ENCODE measurements at places on chromosomes 5 and 9.

GRCh38 chr5:147661541-147661940 lies 121.0 kb downstream of the JAKMIP2 start:
- DNase-seq: no peak

- DNase-seq: no peak
Observed at GRCh38 chr5:129991780-129992179, 87.5 kb downstream of the CHSY3 start.

GRCh38 chr5:62690421-62690820 lies 111.8 kb downstream of the LRRC70 start:
- DNase-seq: no peak

DNA sequence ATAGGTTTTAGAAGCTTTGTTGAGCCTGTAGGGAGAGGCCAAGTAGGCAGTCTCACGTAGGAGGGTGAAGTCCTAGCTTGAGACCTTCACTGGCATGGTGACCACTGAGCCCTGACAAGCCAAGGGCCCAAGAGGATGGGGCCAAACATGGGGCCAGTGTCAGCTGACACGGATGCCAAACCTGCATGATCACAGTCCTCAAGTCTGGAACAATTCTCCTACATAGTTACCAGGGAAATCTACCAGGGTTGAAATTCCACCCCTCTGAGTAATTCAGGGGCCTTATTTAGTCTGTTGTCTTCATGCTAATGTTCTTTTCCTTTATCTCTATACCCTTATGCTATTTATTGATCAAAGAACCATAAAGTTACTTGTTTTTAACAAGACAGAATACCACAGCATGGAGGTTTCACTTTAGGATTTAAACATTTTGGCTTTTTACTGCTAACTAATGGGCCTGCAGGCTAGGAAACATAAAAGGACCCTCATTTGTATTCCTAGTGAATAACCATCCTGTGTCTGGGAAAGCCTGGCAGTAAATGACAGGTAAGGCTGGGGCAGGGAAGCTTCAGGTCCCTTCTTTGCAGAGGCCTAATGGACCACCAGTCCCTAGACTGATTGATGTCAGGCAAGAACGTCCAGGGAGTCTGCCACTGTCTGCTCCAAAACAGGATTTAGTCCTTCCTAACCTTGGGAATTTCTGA lies 140.8 kb downstream of the FGF1 start:
- no peak for DNase-seq

DNA sequence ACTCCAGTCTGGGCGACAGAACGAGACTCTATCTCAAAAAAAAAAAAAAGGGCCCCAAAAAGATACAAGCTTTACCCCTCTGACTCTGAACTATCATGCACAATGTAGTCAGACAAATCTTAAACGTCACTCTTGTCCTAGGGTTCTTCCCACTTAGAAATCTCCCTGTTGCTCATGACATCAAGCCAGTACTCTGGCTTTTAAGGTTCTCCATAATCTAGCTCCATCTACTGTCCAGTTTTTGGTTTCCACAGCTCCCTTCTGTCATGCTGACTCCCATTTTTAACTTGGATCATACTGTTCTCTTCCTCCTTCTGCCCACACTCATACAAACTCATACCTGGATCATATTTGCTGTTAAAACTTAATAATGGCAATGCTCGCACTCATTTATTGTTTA lies 156.7 kb upstream of the TLX3 start:
- no peak for DNase-seq

- no peak for DNase-seq
Observed at GRCh38 chr5:140356853-140357725, 2.9 kb upstream of the SLC4A9 start.

- DNase-seq: no peak
Observed at GRCh38 chr5:154158379-154158737, 32.2 kb upstream of the GALNT10 start.

- DNase-seq: no peak
Observed at GRCh38 chr5:114910727-114911126, 259.0 kb downstream of the TRIM36 start.

- DNase-seq: no peak
Observed at GRCh38 chr9:110744715-110745384, 76.3 kb downstream of the MUSK start.

DNA sequence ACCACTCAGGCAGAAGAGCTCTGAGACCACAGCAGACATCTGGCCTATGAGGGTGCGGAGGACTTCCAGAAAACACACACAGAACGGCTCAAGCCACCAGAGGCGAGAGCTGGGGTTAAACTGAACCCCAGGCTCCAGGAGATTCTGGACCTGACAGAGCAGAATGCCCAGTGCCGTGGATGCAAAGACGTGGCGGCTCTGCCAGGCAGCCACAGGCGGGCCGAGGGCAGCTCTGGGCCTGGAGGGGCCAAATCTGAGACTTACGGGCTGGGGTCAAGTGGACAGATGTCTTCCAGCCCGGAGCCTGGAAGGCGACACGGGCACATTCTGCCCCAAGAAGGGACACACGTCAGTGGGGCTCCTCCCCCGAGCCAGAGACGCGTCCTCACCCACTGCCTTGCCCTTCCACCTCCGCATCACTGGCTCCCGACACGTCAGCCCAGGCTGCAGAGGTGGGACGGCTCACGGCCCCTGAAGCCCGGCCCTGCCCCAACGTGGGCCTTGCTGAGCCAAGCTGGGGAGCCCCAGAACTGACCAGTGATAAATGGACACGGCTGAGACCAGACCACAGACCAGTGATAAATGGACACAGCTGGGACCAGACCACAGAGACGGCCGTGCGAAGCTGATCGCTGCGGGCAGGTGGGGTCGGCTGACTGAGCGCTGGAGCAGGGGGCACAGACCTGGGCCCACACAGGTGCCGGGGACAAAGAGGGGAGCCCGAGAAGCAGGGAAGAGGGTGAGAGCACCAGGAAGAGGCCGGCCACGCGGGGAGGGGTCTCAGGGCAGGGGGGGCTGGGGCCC lies 40.9 kb upstream of the NSMF start:
- DNase-seq: no peak

DNA sequence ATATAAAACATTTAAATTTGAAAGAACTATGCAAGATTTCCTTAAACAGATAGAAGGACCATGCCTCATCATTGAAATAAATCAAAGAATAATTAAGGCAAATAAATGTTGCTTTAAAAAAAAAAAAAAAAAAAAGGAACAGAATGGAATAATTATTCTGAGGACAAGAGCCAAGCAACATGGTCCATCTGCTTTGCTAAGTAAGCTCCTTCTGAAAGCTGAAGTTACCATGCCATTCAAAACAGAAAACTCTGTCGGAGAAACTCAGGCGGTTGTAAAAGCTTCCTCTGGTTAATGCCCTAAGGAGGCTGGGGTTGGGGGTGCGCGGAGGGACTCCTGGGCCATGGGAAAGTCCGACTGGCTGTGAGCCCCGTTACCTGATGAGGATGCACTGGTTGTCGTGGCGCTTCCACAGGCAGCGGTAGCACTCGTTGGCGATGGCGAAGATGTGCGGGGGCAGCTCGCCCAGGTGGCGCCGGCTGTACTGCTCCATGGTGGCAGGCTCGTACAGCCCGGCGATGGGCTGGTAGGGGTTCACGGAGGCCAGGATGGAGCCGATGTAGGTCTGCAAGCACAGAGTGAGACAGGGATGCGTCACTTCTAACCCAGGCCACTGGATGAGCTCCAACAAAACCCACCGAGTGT lies 141.7 kb downstream of the MYO10 start:
- DNase-seq: no peak

DNA sequence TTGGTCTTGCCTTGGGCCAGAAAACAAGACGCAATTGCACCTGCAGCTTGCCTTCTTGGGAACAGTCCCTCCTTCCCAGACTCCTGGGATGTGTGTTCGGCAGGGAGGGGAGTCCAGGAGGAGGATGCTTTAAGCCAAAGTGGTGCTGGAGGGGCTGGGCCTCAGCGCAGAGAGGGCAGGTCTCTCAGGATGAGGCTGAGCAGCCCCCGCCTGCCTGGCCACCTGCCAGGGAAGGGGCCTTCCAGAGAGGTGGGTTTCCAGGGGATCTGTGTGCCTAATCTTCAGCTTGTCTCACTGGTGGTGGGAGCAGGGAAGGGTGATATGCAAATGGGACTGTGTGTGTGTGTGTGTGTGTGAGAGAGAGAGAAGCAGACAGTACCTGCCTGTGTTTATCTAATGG lies 105.2 kb downstream of the ENTREP1 start:
- no peak for DNase-seq

- DNase-seq: no peak
Observed at GRCh38 chr9:113368348-113368981, 8.3 kb downstream of the HDHD3 start.

DNA sequence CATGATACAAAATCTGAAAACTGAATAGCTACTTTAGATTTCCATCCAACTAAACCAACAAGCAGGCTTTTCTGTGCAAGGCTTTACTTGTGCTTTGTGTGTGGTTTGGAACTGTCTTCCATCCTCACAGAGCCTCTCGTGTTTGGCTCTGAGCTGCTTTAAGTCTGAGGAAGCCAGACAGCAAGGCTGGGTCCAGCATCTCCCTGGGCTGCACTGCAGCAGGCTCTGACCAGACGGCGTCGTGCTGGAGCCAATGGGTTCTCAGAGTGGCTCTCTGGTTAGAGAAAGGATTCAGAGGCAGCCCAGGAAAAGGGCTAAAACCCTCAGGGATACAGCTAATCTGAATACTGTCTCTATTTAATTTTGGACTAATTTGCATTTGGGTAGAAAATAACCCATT lies 207.9 kb upstream of the EFNA5 start:
- no peak for DNase-seq

GRCh38 chr5:8471581-8471980 lies 602.6 kb downstream of the MTRR start:
- no peak for DNase-seq

- no peak for DNase-seq
Observed at GRCh38 chr5:124806373-124807077, 60.1 kb upstream of the ZNF608 start.

DNA sequence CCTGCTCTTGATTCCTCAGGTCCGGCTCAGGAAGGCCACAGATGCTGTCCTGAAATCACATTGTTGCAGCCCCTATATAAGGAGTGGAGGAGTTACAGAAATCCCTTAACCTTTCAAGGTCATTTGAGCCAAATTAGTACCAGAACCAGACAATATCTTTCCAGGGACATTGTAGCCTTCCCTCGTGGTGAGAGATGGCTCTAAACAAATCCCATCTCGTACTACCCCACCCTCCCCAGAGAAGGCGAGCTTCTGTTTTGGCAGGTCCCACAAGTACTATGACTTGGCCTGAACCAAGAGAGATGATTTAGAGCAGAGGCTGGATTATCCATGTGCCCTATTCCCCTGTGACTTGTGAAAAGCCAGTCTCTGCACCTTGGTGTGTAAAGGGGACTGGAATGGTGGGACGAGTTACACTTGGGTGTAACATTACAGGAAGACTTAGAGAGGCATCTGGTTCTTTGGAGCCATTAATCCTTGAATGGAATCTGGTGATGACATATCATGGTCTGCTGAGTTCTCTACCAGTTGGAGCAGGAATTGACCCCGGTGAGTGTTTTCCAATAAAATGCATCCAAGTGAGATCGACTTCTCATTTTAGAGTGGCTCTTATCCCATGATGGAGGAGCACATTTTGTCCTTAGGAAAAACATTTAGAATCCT lies at the start of gene FAM240B:
FAM240B (minus strand) TSS at position 51 of the 663 bp plus-strand sequence. CDS start 16,134 bp downstream, outside the sequence.
- no peak for DNase-seq

- no peak for DNase-seq
Observed at GRCh38 chr5:155082401-155082800, 68.8 kb downstream of the KIF4B start.

DNA sequence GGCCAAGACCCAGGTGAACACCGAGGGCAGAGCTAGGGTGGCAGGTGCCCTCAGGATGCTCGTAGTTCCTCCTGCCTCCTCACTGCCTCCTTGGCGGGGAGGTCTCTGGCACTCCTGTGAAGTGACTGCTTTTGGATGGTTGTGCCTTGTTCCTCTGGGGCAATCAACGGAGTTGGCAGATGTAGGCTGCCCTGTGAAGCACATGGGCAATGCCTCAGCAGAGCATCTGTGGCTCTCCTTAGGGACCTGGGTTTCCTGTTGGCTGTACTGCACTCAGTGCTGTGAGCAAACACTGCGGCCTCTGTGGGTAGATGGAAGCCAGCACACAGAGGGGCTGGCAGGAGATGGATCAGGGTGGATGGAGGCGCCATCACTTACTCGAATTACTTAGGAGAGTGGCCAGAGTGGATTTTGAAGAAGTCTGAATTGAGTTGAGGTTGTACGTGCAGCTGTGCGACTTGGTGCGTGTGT lies 71.4 kb upstream of the COL5A1 start:
- peak; percentile 40 for DNase-seq

DNA sequence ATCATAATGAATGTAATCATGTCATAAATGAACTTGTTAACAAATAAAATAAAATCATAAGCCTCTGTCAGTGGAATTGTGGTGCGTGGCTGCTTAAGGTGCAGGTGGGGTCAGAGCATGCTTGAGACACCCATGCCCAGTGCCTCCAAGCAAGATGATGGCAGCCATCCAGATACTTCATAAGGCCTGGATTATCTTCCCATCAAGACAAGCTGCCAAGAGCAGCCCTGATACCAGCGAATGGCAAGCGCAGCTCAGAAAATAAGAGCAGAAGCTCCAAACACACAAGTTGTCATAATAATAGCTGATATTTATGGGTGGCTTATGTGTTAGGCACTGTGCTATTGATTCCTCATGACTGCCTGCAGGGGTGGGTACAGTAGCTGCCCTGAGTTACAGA lies 21.8 kb upstream of the LMX1B start:
- no peak for DNase-seq

GRCh38 chr5:6837519-6838110 lies 124.4 kb downstream of the TENT4A start:
- DNase-seq: peak; percentile 83

GRCh38 chr5:159409801-159410200 lies 79.5 kb upstream of the IL12B start:
- no peak for DNase-seq

DNA sequence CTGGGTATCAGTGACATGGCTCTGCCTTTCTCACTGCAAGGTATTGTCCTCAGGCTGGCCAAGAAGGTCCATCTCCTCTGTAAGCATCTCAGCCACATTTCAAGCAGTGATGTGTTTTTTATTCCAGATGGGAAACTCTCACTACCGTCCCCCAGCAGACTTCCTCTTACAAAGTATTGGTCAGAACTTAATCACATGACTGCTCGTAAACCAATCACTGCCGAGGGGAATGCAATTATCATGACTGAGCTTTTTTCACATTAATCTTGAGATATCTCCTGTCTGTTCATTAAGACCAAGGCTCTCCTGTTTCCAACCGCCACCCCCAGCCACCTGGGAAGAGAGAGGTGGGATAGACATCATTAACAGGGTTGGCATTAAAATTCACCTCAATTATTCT lies 76.4 kb downstream of the BNC2 start:
- no peak for DNase-seq

DNA sequence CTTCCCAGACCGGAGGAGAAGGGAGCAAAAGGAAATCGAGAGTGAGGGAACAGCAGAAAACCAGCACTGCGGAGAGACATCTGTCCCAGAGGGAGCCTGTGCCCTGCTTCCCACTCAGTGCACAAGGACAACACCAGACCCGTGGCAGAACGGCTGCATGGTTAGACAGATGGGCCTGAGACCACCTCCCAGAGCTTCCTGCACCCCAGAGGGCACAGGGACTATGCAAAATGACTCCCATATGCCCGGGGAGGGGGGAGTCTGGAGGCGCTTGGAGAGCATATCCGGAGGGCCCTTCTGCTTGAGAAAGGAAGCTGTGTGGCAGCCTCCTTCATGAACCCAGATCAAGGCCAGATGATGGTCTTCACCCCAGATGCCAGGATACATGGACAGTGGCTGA lies 26.6 kb downstream of the TLX3 start:
- DNase-seq: no peak

GRCh38 chr9:115412656-115413055 lies 294.7 kb upstream of the TNC start:
- DNase-seq: no peak

All from activated CD8-positive, alpha-beta memory T cell treated with anti-CD3 and anti-CD28 coated beads, Interleukin-2, amount 50 U/mL, for 48 hours (primary cell).